IMR-90 (cell line): ENCODE measurements at places on chromosomes 7 and 10. TPM values are rescaled to one million over a fixed set of nuclear protein-coding genes. Genes with fewer than 3 reads are reported as not detected.

GRCh38 chr7:121744319-121744718, 128.6 kb upstream of the PTPRZ1 start:
- no peak overlapping the region for H3K27ac ChIP-seq
- no peaks in the 10 kb centered on the region for H3K36me3 ChIP-seq
- H3K27me3 ChIP-seq = no peaks in the 10 kb centered on the region
- DNase-seq = no peak

- H3K36me3 ChIP-seq = no peaks in the 10 kb centered on the region
- DNase-seq = no peak
- peaks cover 2% of the 10 kb centered on the region; the same call in 1 of the 2 replicates for H3K4me1 ChIP-seq
- no peak overlapping the region for H3K27ac ChIP-seq
- H3K4me3 ChIP-seq = no peak overlapping the region
Measured at GRCh38 chr7:84674236-84674913, 479.8 kb upstream of the SEMA3A start.

DNA sequence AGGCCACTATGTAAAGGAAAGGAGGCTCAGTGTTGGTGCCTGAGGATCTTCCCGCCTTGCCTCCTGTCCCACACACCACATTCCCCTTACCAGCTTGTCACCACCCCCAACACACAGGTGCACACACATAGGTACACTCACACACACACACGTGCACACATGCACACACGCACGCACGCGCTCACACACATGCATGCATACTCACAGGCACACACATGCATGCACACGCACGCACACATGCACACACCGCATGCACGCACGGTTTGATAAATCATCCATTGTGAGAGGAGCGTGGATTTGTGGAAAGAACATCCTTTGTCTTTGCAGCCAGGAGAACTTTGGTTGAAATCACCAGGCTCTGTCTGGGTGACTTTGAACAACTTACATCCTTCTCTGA, 359.8 kb downstream of the FRMD4A start:
- H3K36me3 ChIP-seq = no peaks in the 10 kb centered on the region
- no peak for DNase-seq
- H3K4me3 ChIP-seq = no peak overlapping the region
- peaks cover 26% of the 10 kb centered on the region for H3K4me1 ChIP-seq

GRCh38 chr7:117143580-117143979, 179.3 kb downstream of the WNT2 start:
- H3K4me1 ChIP-seq = no peaks in the 10 kb centered on the region
- peaks cover 8% of the 10 kb centered on the region for H3K36me3 ChIP-seq
- no peaks in the 10 kb centered on the region for H3K27me3 ChIP-seq
- H3K4me3 ChIP-seq = no peak overlapping the region

DNA sequence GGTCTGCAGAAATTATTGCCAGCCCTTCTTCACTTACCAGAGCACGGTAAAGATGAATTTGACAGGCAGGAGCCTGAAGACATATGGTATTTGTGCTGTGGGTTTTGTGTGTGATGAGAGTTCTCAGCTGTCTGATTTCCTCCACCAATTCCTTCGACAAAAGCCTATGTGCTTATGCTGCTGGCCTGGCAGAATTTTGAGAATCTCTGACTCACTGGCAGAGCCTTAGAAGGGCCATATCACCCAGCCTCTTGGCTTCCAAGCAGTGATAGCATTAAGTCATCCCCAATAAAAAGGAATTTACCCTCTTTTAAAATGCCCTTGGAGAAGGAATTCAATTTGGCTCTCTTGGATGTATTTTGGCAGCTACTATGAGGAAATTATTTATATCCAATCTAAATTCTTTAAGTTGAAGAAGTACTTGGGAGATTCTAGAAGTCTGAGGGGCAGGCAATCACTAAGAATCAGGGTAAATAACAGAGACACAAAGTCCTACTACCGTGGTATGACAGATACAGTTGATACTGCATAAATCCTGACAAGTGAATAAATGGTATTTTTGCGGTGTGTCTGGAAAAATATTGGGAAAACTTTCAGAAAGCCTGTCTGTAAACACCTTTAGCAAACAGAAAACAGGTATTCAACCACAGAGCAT, 68.6 kb upstream of the EFCAB10 start:
- peak; percentile 75 for DNase-seq
- no peak overlapping the region for H3K4me3 ChIP-seq
- no peaks in the 10 kb centered on the region for H3K27me3 ChIP-seq
- H3K27ac ChIP-seq = no peak overlapping the region

DNA sequence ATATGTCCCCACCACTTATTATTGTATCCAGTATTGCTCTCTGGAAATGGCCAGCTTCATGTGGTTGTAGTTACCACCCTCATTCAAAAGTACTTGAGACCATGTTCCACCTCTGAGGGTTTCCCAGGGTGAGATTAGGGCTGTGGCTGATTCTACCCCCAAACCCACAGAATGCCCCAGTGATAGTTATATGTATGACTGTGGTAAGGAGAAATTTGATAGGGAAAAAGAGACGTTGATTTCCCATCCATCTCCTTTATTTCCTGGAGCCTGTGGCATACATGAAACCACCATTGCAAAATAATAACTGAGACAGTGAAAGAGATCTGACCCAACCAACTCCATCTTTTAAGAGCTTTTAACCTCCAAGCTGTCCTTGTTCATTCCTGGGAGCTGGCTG, 25.2 kb downstream of the ARL5B start:
- no peak overlapping the region for H3K4me3 ChIP-seq
- H3K4me1 ChIP-seq = peaks cover 14% of the 10 kb centered on the region
- H3K36me3 ChIP-seq = peaks cover 5% of the 10 kb centered on the region
- H3K27ac ChIP-seq = no peak overlapping the region

GRCh38 chr10:105291571-105291970, 650.5 kb downstream of the SORCS3 start:
- H3K27ac ChIP-seq = no peak overlapping the region
- DNase-seq = no peak
- no peaks in the 10 kb centered on the region for H3K36me3 ChIP-seq
- no peak overlapping the region for H3K4me3 ChIP-seq
- no peaks in the 10 kb centered on the region for H3K4me1 ChIP-seq

DNA sequence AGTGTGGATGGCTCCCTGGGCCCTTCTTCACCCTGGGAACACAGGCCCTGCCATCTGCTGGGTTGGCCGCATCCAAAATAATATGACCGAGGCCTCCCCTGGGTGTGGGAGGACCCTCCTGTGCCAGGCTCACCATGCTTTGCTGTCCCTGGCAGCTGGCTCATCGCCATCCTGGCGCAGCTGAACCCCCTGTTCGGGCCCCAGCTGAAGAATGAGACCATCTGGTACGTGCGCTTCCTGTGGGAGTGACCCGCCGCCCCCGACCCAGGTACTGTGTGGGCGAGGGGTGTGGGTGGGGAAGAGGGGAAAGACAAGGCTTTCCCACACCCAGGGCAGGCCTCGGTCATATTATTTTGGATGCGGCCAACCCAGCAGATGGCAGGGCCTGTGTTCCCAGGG, 4.8 kb downstream of the ATP6V0E2 start:
- DNase-seq = no peak
- no peaks in the 10 kb centered on the region for H3K27me3 ChIP-seq
- no peak overlapping the region for H3K27ac ChIP-seq
- no peaks in the 10 kb centered on the region; the same call in 1 of the 2 replicates for H3K4me1 ChIP-seq
- no peaks in the 10 kb centered on the region for H3K36me3 ChIP-seq

- no peak overlapping the region for H3K27ac ChIP-seq
- DNase-seq = no peak
- H3K27me3 ChIP-seq = peaks cover 17% of the 10 kb centered on the region
- no peak overlapping the region for H3K4me3 ChIP-seq
- no peaks in the 10 kb centered on the region for H3K4me1 ChIP-seq
Measured at GRCh38 chr7:155276800-155277375, 20.8 kb upstream of the INSIG1 start.

- H3K27me3 ChIP-seq = no peaks in the 10 kb centered on the region
- H3K4me3 ChIP-seq = no peak overlapping the region
- no peak overlapping the region for H3K27ac ChIP-seq
- H3K4me1 ChIP-seq = peaks cover 3% of the 10 kb centered on the region; the same call in 1 of the 2 replicates
- H3K36me3 ChIP-seq = peaks cover 25% of the 10 kb centered on the region
Measured at GRCh38 chr10:125015356-125015944, 73.5 kb downstream of the ZRANB1 start.

DNA sequence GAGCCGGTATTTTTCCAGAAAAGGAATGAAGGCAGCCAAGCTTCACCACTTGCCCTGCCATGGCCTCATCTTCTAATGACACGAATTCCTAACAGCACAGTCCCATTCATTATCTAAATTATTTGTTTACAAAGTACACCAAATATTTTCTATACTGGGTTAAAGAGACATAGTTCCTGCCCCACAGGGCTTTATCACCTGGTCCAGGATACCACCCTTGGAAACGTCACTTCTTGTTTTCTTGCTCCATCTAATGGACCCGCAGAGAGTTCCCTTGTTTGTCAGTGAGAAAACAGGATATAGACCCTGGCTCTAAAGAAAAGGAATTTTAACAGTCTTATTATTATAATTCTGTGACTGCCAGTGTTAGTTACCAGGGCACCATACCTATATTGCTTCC, 1165.4 kb downstream of the GATA3 start:
- no peaks in the 10 kb centered on the region for H3K36me3 ChIP-seq
- no peaks in the 10 kb centered on the region for H3K27me3 ChIP-seq
- H3K4me3 ChIP-seq = no peak overlapping the region

- H3K4me1 ChIP-seq = no peaks in the 10 kb centered on the region
- no peaks in the 10 kb centered on the region for H3K36me3 ChIP-seq
- no peak overlapping the region for H3K27ac ChIP-seq
- DNase-seq = peak; percentile 15
- no peak overlapping the region for H3K4me3 ChIP-seq
- no peaks in the 10 kb centered on the region for H3K27me3 ChIP-seq
Measured at GRCh38 chr10:124612611-124613498, 131.3 kb downstream of the FAM53B start.

DNA sequence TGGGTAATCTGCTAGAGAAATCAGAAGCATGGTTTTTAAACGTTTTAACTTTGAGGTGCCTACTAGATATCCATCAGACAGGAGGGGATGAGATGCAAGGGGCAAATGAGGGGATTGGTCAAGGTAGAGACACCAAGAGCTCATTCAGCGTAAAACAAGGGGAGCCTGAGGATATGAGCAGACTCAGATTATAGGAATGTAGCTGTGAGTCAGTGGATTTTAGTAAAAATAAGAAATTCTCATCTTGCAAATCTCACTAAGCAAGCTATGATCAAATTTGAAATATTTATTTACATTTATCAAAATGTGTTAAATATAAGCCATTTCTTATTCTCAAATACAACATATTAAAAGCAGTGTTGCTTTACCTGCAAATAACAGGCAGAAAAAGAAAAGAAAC, 21.4 kb upstream of the TFEC start:
- DNase-seq = peak; percentile 41
- no peaks in the 10 kb centered on the region for H3K27me3 ChIP-seq
- no peaks in the 10 kb centered on the region for H3K4me1 ChIP-seq
- no peak overlapping the region for H3K27ac ChIP-seq

DNA sequence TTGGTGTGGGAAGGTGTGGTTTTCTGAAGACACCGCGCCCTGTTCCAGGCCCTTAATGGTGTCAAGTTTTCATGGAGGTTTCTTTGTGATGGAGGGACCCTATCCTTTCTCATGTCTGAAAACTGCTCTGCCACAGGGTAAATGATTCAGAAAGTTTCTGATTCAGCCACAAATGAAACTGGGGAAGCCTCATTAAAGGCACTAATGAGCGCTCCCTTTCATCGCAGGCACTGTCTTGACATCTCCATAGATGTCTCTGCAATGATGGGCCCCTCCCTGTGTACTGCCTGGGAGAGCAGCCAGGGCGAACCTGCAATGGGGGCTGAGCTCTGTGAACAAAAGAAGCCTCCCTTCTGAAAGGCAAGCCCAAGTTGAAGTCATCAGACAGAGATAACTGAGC, 355.3 kb downstream of the PRPF18 start:
- H3K36me3 ChIP-seq = no peaks in the 10 kb centered on the region
- peaks cover 15% of the 10 kb centered on the region for H3K4me1 ChIP-seq
- H3K4me3 ChIP-seq = no peak overlapping the region
- H3K27me3 ChIP-seq = no peaks in the 10 kb centered on the region
- DNase-seq = no peak

- DNase-seq = peak; percentile 64
- peak within 1 kb of the TSS; percentile 98 for H3K4me3 ChIP-seq
- no peaks in the 10 kb centered on the region for H3K4me1 ChIP-seq
- H3K27me3 ChIP-seq = no peaks in the 10 kb centered on the region
Measured at GRCh38 chr10:103350517-103351260, at the start of gene PCGF6. Gene PCGF6 (minus strand): TSS chr10:103351140. CDS start chr10:103351066, 74 bp downstream.

DNA sequence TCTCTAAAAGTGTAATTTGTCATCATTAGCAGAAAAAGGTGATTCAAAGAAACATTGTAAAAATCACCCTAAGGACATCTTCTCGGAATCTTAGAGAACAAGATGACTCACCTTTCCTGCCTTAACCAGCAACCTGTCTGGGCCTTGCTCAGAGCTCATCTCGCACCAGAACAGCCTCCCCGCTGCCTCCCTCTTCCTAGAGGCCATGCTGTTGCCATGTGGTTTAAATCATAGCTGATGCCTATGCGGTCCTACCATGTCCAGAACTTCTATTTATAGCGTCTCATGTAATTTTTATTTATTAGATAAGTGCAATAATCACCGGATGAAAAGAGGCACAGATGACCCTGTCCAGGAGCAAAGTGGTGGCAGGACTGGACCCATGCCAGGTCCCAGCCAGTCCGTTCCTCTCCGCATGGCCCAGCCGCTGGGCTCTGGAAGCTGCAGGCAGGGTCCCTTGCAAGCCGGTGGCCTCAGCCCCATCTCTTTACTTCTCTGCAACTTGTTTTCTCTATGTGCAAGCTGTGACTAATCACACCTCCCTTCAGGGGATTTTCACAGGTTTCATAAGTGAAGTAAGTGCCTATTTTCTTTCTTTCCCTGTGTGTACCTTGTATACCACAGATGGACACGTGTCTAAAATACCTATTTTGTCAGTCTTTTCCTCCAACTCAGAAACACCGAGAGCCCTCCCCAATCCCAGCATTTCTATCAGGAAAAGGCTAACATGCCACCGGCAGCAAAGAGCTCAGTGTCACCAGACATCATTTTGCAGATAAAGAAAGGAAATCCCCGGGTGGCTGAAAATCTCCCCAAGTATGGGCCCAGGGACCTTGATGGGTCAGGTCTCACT, 27.1 kb downstream of the KLF6 start:
- peaks cover 10% of the 10 kb centered on the region for H3K4me1 ChIP-seq
- H3K36me3 ChIP-seq = no peaks in the 10 kb centered on the region

DNA sequence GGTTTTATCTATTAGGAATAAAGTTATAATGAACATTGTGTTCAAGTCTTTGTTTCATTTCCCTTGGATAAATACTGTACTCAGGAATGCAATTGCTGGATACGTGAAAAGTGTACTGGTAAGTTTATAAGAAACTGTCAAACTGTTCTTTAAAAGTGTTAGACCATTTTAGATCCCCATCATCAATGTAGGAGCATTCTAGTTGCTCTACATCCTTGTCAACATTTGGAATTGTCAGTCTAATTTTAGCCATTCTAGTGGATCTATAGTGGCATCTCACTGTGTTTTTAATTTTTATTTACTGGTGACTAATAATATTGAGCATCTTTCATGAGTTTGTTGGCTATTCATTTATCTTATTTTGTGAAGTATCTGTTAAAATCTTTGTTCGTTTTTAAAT, 354.0 kb upstream of the NRP1 start:
- no peak for DNase-seq
- H3K4me1 ChIP-seq = no peaks in the 10 kb centered on the region
- no peak overlapping the region for H3K4me3 ChIP-seq
- H3K27ac ChIP-seq = no peak overlapping the region

The GIMAP4 gene
- total RNA-seq = not detected in 2 replicates

The GPR26 gene
- not detected in 2 replicates for total RNA-seq

The LRRC72 gene
- total RNA-seq = not detected in 2 replicates
